ENCODE measurements at places on chromosomes 3 and 15.

DNA sequence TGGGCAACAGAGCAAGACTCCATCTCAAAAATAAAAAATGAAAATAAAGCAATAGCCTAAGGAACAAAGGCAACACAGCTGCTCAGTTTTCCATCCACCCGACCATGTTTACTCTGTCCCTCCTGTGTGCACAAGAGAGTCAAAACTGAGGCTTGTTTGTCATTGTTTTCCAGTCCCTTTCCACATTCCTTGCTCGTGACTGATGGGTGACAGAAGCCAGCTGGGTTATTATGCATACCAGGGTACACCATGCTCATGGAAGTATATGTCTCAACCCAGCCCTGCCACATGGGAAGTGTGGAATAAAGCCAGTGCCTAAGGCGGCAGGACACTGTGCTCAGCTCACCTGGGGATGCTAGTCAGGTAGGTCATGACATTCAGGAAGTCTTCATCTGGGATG, 49.5 kb downstream of the MCF2L2 start:
- no peak for DNase-seq

- DNase-seq, result no peak
These were observed 23.1 kb upstream of the RNU6-1 start for GRCh38 chr15:67862750-67863441.

DNA sequence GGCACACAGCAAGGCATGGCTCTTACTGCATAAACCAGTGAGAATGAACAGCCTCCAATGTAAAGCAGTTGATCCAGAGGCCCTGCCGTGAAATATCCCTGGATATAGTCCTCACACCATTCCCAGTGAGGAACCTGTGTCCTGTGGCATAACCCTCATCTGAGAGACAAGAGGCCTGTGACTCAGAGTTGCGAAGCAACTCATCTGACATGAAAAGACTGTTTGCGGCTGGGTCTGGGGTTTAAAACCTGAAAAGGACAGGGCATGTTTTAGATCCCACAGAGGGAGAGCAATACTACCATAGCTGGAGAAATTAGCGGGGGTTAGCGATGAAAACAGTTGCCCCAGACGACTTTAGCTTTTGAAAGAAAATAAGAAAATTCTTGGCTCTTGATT, 165.3 kb upstream of the BHLHE40 start:
- DNase-seq, result no peak

GRCh38 chr3:194852831-194853508, 167.3 kb downstream of the FAM43A start:
- DNase-seq, result no peak

DNA sequence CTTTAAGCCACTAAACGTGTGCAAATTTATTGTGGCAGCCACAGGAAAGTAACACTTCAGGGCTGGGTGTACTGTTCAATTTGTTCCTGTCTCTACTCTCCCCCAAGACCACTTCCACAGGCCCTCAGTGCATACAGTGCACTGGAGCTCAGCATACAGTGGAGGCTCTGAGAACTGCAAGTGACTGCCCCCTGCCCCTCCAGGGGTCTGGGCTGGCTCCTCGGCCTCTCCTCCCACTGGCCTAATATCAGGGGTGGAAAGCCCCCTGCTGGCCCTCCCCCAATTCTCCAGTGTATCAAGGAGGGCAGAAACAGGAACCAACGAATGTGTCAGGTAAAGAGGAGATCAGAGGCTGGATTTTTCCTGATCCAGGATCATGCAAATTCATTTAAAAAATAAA, 19.9 kb upstream of the HEG1 start:
- DNase-seq, result no peak

DNA sequence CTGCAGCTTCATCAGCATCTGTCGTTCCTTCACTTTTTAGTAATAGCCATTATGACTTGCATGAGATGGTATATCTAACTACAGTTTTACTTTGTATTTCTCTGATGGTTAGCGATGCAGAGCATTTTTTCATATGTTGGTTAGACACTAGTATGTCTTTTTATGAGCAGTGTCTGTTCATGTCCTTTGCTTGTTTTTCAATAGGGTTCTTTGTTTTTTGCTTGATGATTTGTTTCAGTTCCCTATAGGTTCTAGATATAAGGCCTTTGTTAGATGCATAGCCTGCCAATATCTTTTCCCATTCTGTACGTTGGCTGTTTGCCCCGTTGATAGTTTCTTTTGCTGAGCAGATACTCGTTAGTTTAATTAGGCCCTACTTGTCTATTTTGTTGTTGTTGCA, 487.2 kb upstream of the BCHE start:
- DNase-seq, result no peak

GRCh38 chr3:10998542-10998941, 6.0 kb downstream of the SLC6A1 start:
- no peak for DNase-seq

DNA sequence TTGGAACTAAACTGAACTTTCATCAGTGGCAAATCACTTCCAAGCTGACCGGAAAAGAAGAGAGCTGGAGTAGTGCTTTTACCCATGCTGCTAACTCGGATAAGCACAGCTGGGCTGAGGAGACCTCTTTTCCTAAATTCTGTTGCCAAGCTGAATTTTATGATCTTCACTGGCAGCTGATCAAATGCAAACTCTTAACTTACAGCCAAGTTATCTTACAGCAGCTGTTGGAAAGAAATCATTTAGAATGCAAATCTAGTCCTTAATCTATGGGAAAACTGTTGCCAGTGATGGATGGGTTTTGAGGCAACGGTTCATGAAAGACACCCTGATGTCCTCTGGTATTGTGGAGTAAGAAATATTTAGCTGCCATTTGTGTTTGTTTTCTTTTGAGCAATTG, 216.5 kb downstream of the ZNF385D start:
- DNase-seq, result no peak

GRCh38 chr3:149371723-149372114, 5.7 kb downstream of the TM4SF1 start:
- peak; percentile 54 for DNase-seq

DNA sequence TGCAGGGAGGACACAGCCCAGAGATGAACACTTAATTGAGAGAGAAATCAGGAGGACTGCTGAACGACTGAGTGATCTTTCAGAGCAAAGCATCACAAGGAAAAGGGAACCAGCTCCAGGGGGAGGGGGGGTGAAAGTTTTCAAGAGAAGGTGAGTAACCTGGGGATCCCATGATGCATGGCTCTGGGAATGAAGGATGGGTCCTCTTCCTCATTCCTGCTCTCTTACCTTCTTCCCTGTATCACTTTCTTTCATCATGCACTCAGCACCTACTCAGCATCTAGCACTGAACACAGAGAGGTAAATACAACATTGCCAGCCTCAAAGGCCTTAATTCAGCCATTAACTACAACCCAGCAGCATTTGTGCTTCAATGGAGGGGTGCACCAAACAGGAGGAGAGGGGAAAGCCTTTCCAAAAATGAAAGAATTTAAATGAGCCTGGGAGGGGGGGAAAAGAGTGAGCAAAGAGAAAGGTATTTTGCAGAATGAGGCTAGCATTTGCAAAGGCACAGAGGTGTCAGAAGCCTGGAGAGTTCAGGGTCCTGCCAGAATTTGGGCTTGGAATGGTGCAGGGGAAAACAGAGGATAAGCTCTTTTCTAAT, 427.4 kb downstream of the FOXP1 start:
- DNase-seq, result no peak

GRCh38 chr15:98648654-98649471, 524 bp downstream of the IGF1R start:
- no peak for DNase-seq

DNA sequence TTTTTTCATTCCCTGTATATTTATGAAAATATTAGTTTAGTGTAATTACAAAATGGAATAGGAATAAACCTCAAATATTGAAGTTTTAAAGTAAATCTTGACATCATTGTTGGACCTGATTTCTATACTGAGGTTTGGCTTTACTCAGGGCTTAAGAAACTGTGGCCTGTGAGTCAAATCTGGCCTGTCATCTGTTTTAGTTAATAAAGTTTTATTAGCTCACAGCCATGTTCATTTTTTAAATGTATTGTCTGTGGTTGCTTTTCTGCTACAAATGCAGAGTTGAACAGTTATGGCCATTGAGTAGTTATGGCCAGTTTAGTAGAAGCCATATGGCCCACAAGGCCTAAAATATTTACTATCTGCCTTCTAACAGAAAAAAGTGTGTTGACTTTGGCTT, 80.7 kb downstream of the DIPK2A start:
- DNase-seq, result no peak

DNA sequence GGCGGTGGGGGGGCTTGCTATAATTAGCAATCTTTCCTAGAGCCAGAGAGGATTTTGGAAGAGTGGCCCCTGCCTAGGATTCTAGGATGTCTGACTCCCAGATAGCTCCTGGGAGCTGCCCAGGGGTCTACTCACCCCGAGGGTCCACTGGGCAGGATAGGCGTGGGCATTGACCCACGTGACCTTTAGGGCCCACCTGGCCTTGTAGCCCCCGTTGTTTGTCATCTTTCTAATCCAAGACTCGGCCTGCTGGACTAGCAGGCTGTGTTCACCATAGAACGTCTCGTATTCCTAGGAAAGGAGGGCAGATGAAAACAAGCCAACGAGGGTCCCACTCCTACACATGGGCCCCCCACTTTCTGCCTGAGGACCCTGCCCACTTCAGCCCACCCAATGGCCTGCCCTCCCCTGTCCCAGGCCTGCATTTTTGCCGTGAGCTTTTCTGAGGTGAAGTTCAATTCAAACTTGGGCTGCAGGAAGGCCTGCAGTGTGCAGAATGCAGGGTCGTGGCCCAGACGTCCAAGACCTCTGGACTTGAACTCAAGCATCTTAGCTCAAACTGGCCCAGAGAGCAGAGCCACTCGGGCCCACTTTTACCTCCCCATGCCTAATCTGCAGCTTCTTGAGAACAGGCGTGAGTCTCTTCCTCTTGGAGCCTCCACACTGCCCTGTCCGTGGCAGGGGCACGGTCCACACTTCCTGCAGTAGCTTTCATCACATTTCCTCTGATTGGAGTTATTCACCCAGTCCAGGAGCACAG, 41.5 kb downstream of the MUC4 start:
- DNase-seq, result no peak

- no peak for DNase-seq
These were observed 36.2 kb downstream of the EHD4 start for GRCh38 chr15:41936155-41936554.

- peak; percentile 84 for DNase-seq
These were observed 23.8 kb upstream of the TM2D3 start for GRCh38 chr15:101675796-101676582.

- DNase-seq, result no peak
These were observed 5.9 kb upstream of the POLG start for GRCh38 chr15:89340573-89340972.

GRCh38 chr3:128367221-128367620, 99.5 kb downstream of the DNAJB8 start:
- DNase-seq, result no peak

- peak; percentile 62 for DNase-seq
These were observed 48.5 kb downstream of the EFHB start for GRCh38 chr3:19885468-19885867.

DNA sequence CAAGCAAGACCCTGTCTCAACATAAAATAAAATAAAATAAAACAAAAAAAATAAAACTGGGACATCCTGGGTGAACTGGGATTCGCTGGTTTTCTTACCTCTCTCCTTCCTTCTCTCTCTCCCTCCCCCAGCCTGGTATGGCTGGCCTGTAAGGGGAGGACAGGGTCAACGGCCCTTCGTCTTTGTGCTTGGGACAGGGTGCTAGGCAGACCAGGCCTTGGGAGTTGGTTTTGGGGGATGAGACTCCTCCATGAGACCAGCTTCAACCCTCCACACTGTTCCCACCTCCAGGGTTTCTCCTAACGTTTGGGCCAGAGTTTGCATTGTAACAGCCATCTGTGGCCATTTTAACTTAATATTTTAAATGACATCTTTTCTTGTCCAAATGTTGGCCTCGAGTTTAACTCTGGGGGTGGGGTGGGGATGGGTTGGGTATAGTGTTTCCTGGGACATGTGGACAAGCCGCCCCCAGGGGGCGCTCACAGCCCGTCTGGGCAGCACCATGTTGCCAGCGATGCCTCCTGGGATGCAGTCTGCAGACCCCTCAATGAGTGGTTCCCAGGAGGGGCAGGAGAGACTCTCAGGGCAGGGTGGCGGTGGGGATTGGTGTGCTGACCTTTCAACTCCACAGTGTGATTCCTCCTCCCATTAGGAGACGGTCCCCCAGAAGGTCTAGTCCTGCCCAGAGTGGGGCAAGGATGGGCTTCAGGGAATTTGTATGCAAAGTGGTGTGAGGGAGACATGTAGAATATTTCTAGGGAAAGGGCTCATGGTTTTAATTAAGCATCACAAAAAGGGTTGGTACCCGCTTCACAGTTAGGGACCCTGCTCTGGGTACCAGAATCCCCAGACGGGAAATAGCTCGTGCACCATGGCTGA, 37.7 kb upstream of the LCTL start:
- DNase-seq, result peak; percentile 25

- no peak for DNase-seq
These were observed 79.4 kb upstream of the OSTN start for GRCh38 chr3:191119415-191120295.

- DNase-seq, result peak; percentile 58
These were observed 34.6 kb downstream of the PAK2 start for GRCh38 chr3:196774191-196774820.

DNA sequence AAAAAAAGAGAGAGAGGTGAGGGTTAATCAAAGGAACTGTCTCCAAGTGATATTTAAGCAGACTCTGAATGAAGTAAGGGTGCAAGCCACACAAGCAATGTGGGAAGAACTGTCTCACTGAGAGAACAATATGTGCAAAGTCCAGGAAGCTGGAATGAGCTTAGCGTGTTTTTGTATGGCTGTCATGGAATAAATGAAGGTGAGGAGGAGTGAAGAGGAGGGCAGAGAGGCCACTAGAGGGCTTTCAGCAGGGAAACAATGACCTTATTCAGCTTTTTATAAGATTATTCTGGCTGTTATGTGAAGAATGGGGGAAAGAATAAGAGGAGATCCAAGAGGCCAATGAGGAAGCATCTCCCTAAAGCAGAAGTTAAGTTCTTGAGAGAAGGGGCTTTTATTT, 86.9 kb upstream of the COL8A1 start:
- DNase-seq, result no peak

- no peak for DNase-seq
These were observed 139.9 kb downstream of the ROBO2 start for GRCh38 chr3:77179762-77180161.

DNA sequence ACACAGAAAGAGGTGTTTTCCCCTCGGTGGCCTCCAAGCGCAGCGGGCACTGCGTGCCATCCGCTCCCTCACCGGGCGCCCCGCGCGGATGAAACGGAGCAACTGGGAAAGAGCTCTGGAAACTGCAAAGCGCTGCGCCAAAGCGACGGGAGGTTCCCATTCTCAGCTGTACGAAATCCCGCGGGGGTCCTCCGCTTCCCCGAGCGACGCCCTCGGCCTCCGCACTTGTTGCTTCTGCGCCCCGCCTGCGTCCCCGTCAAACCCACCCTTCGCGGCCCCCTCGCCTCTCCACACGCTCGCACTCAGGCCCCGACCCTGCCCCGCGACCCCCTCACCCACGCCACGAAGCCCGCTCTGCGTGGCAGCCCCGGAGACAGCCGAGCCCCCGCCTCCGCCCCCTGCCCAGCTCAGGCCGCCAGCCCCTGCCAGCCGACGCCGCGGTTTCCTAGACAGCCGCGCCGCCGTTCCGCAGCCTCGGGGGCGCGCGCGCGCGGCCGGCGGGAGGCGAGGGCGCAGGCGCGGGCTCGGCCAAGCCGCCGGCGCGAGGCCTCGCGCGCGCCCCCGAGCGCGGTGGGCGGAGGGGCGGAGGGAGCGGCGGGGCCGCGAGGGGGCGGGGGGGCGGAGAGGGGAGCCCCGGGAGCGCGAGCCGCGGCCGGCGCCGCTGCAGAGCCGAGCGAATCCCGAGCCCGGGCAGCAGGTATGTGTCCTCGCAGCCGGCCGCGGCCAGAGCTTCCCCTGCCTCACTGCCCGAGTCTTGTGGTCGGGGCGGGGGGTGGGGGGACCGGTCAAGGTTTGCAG, at the start of gene TMEM266:
Gene TMEM266 (plus strand): TSS at position 666 of the 798 bp plus-strand sequence. CDS start 74,279 bp downstream, outside the sequence.
- DNase-seq, result no peak

GRCh38 chr15:32125595-32125994, 95.3 kb downstream of the CHRNA7 start:
- DNase-seq, result no peak

Measured in renal cortical epithelial cell (primary cell).